Anterior cingulate cortex (tissue), 58 donors: ENCODE measurements at places on chromosomes 1 and 21.

GRCh38 chr21:38277501-38278131 is 20.8 kb downstream of the KCNJ15 start:
- no peak for DNase-seq

DNA sequence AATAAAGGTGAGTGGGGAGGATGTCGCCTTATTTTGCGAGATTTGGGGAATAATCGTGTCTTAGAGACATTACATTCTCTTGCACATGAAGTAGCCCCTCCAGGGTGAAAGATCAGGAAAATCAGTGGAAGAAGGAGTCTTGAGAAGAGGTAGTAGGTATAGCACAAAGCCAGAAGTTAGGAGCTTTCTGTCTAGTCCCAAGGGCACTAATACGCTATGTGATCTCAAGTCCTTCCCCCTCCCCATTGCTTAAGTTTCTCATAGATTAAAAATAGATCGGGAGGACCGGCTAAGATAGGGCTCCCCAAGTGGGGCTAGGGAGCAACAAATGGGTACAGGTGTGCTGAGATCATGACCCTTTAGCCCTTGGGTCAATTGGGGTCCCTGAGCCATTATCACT is 13.5 kb downstream of the LRRN2 start:
- DNase-seq = no peak

DNA sequence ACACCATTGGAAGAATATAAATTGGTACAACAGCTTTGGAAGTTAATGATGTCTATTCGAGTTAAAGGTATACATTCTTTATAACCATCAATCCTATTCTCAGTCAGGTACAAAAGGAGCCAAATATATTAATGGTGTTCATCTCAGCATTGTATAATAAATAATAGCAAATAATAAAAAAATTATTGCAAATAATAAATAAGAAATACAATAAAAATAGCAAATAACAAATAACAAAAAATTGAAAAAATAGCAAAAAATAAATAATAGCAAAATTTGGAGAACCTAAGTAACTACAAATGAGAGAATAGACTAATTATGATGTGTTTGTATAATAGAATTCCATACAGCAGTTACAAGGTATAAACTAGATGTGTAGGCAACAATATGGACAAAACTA is 25.6 kb upstream of the NRIP1 start:
- DNase-seq = no peak

DNA sequence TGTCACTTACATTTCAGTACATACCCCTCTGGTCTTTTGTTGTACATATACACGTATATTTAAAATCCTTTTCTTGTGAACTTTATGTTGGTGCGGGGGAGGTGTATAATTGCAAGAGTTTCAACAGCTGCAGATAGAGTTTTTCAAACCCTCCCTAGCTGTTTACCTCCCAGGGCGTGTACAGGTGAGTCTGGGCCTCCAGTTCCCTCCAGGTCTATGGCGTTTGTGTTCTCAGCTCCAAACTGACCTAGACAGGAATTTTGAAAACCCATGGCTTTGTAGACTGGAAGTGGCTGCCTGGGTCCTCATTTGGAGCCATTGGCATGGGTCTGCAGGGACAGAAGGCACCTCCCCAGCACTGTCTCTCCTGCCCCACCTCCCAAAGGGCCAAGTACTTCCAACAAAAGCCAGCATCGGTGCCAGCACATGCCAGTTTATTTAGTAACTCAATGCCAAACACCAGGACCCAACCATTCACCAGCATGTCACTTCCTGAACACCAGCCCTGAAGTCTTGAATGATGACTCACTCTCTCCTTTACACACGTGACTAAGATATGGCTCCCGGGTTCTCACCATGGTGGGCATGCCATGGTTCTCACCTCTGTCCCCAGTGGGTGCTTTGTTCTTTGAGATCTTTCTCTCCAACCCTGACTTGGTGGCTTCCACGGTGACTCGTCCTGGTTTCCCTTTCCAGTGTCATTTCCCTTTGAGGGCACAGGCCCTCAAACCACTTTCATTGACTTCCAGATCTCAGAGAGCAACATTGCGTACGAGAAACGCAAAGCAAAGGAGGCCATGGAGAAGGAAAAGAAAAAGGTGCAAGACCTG is 57.3 kb upstream of the EFHD2 start:
- DNase-seq = no peak

DNA sequence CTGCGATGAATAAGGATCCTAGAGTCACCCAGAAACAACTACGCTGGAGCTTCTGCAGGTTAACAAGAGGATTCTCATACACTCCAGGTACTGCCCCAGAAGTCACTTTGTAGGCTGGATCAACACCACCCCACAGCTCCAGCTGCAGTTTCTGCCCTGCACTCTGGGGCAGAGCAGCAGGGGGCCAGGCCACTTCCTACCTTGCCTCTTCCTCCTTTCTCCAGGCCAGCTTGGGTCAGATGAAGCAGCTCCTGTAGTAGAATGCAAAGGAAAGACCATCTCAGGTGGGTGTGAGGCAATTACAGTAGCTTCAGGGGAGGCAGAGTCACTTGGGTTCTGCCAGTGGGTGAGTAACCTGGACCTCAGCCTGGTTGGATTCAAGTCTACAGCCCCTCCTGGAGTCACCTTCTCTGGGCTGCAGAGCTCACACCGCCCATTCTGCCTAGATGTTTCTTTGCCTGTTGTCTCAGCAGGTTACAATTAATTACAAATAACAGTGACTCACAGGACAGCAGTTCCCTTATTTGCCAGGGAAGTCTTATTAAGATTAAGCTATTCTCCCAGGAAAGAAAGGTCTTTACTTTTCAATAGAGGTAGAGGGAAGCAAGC is 24.4 kb upstream of the BCAR3 start:
- no peak for DNase-seq

- DNase-seq = no peak
Measured at GRCh38 chr1:246629030-246629429, 62.8 kb downstream of the CNST start.

GRCh38 chr1:36208978-36209703 is 15.1 kb upstream of the THRAP3 start:
- no peak for DNase-seq

DNA sequence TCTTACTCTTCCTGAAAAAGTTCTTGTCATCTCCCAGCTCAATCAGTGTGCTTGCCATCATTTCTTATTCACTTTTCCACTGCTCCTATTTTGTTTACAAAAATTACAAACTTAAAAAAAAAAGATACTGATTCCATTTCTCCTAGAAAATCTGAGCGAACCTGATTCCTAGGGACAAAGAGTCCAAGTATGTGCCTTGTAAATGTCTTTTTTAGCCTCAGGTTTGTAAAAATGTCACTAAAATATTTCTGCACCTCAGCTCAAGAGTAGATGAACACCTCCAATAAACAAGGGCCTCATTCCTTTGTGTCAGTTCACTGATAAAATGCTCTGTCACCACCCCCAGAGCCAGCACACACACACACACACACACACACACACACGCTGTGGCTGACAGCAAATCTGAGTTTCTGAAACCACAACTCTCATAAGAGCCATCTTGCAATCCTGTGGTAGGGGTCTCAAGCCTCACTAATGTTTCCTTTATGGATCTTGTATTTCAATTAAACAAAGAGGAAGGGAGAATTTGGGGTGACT is 299.2 kb downstream of the PBX1 start:
- no peak for DNase-seq

DNA sequence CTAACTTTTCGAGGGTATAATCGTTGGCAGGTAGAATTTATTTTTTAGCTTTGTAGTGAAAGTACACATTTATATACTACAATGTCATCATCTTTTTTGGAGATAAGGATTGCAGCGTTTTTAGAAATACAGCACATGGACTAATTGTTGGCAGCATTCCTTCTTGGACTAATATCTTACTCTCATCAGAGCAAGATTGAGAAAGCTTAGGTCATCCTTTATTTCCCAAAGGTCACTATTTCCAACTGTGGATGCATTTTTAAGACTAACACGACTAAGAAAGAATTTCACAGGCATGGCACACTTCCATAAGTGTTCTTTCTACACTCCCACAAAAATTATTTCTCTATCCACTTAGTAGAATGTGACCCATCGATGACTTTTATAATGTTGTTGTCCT is 732.3 kb downstream of the NCAM2 start:
- DNase-seq = no peak

GRCh38 chr1:100982793-100983192 is 42.8 kb downstream of the DPH5 start:
- no peak for DNase-seq

- no peak for DNase-seq
Measured at GRCh38 chr1:180951836-180952656, 39.3 kb downstream of the KIAA1614 start.

DNA sequence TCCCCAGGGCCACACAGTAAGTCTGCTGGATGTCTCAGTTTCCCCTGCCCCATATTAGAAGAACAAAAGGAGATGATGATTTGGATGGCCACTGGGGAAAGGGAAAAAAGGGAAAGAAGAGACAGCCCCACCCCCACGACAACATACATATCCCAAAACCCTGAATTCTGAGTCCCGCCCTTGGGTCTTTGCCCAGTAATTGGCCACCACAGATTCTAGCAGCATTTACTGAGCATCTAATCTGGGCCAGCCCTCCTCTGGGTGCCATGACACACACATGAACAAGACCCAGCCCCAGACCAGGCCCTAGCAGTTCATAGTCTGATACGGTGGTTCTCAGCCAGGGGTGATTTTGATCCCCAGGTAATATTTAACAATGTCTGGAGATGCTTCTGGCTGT is 5.2 kb upstream of the TTC4 start:
- no peak for DNase-seq

GRCh38 chr1:8816831-8817411 is 519 bp downstream of the RERE start:
- DNase-seq = peak; percentile 18

- DNase-seq = no peak
Measured at GRCh38 chr1:166354406-166354805, 187.6 kb upstream of the FAM78B start.

GRCh38 chr1:81873946-81874345 is 73.2 kb downstream of the ADGRL2 start:
- no peak for DNase-seq

- DNase-seq = no peak
Measured at GRCh38 chr1:38303843-38304242, 257.2 kb upstream of the POU3F1 start.

- no peak for DNase-seq
Measured at GRCh38 chr1:190124068-190124467, 353.6 kb downstream of the BRINP3 start.

DNA sequence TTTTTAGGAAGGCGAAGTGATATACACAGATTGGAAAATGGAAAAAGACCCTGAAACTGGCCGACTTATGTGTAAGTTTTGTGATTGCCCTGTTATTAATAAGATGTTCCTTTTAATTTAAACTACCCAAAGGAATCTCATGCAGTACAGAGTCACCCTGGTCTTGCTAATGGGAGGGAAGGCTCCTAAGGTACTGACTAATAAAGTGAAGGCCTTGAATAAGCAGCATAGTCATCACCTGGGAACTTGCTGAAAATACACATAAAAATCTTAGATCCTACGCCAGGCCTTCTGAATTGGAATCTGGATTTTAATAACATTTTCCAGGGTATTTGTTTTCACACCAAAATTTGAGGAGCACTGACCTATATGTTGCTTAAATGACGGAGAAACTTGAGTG is 73.4 kb upstream of the MCOLN3 start:
- no peak for DNase-seq

DNA sequence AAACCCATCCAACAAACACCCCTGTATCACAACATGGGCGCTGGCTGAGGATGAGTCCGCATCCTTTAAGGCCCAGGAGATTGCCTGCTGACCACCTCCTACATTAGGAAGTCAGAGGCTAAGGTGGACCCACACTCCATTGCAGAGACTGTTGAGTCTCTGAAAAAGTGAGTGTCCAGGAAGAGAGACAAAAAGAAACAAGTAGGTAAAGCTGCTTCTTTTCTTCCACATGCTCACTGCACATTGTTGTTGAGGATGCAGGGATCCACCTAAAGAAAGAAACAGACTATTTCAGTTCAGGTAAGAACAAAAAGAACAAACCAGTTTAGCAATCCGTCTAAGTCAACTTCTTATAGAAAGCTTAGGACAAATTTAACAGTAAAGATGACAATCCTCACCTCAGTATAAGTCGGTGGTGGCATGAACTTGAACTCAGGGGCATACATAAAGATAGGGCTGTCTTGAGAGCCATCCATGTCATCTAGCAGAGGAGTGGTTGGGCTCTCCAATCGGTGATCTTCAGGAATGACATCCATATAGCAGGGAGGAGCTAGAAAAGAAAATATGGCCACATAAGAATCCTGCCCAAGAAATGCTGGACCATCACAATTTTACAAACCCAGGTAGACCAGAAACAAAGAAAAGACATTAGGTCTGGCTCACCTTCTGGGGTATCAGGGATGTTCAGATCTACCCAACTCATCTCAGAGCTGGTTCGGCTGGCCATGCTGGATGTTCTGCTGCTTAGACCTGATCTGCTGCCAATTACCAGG is 2.6 kb downstream of the TXNIP start:
- no peak for DNase-seq

- DNase-seq = no peak
Measured at GRCh38 chr1:67853704-67854103, 20.4 kb upstream of the GNG12 start.

GRCh38 chr1:76292418-76293184 is 218.1 kb downstream of the ST6GALNAC3 start:
- DNase-seq = no peak

DNA sequence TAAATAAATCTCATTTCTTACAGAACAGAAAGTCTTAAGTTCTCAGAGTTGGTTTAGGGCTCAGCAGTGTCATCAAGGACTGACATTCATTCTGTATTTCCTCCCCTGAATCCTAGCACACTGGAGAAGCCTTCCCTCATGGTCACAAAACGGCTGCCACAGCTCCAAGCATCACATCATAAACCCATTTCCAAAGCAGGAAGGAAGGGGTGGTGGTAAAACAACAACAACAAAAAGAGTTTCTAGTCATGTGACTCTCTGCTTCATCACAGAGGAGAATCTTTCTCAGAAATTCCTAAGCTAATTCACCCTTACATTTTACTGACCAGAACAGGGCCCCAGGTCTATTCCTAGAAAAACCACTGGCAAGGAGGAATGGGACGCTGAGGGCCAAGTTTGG is 210.3 kb downstream of the KAZN start:
- DNase-seq = no peak

GRCh38 chr1:54995835-54996234 is 2.9 kb upstream of the BSND start:
- DNase-seq = no peak

GRCh38 chr1:145702052-145702451 is 5.1 kb downstream of the PDZK1 start:
- no peak for DNase-seq

DNA sequence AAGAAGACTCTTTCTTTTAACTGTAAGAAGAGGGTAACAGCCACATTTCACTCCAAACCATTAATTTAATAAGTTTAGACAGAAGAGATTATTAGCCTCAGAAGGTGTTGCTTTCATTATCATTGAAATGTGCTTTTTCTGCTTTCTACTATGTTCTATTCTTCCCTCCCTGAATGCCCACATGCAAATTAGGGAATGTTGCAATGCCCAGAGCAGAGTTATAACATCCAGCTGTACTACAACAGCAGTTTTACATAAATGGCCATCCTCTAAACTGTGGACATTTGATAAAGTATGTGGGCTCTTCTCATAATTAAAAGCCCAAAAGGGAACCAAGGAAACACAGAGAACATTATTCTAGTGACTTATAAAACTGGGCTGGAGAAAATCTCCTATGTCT is 82.2 kb upstream of the SOD1 start:
- no peak for DNase-seq

- no peak for DNase-seq
Measured at GRCh38 chr1:119314001-119314796, 54.4 kb upstream of the HAO2 start.

- no peak for DNase-seq
Measured at GRCh38 chr1:55716151-55716550, 501.0 kb upstream of the USP24 start.
